ENCODE measurements at places on chromosomes 5 and 9.

- DNase-seq = no peak
These were observed 49.9 kb downstream of the FGF18 start for GRCh38 chr5:171469326-171469725.

DNA sequence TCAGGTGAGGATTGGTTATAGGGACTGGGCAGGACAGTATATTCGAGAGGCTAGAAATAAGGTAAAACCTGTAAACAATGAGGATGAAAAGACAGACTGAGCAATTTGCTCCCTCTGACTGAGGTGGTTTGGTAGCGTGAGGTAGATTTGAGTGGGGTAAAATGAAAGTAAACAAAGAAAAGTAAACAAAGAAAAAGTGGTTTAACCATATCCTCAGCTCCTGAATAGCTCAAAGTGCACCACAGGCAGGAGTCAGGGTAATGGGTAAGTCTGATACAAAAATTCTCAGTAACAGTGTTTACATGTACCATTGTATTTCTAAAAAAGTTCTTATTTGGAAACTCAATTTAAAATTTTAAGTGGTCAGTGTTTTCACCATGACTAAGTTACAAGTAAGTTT lies 203.1 kb upstream of the ARRDC3 start:
- DNase-seq = no peak

- DNase-seq = no peak
These were observed 249.1 kb downstream of the GADD45G start for GRCh38 chr9:89853931-89854330.

DNA sequence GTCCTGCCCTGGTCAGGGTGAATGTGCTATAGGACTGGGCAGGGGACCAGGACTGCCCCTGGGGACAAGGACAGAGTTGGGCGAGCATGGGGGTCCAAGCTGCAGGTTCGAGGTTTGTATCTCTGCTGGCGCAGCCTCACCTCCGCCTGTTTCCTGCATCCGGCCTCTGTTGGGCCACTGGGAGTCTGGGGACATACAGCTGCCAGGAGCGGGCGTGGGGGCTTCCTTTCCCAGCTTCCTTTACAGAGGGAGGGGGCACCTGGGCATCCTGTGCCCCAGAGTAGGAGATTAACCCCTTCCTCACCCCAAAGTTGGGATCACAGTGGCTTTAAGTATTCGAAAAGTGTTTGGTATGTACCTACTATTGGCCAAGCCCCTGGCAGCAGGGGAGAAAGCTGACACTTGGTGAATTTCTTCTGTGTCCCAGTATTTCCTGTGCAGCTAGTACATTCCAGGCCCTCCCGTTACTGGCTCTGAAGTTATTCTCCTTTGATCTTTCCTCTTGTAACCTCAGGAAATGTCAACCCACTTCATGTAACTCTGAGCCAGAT lies 19.0 kb downstream of the OLFML2A start:
- no peak for DNase-seq

DNA sequence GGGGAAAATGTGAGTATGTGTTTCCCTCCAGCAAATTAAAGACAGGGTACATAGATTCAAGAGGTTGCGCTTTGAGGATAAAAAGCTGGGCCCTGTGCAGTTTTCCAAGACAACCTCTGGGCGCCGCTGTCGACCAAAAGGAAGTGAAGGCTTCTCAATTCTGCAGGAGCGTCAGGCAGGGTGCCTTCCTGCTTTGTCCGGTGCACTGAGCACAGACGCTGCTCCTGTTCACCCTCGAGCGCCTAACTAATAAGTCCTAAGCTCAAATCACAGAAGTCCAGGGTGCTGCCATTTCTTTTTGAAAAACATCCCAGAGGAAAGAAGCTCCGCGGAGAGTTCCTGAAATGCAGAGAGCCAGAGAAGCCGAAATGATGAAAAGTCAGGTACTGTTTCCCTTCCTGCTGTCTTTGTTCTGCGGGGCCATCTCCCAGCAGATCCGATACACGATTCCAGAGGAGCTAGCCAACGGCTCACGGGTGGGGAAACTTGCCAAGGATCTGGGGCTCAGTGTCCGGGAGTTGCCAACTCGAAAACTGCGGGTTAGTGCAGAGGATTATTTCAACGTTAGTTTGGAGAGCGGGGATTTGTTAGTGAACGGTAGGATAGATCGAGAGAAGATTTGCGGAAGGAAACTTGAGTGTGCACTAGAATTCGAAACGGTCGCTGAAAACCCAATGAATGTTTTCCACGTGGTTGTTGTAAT lies at the start of gene PCDHGB1:
PCDHGB1 (plus strand) TSS at position 183 of the 703 bp plus-strand sequence; CDS start at position 345, 162 bp downstream.
- peak; percentile 86 for DNase-seq

DNA sequence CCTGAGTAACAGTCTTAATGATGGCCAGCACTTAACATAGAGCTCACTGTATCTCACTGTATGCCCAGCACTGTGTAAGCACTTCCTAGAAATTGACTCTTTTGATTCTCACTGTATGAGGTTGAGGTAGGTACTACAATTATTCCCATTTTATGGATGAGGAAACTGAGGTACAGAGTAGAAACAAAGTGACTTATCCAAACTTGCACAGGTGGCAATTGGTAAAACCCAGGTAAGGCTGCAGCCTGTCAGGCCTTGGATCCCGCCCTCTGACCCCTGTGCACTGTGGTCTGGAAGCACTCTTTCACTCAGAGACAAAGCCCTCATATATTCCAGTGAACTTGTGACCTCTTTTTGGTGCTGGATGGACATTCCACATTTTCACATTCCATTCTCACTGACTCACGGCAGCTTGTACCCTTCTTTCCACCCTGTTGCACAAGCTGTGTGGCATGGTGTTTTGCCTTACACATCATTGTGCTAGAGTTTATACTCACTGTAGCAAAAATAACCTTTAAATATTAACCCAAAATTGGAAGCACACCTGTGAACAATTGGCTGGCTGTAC lies 21.7 kb downstream of the ANKRD55 start:
- no peak for DNase-seq

GRCh38 chr5:35197351-35197750 lies 32.9 kb downstream of the PRLR start:
- DNase-seq = no peak

DNA sequence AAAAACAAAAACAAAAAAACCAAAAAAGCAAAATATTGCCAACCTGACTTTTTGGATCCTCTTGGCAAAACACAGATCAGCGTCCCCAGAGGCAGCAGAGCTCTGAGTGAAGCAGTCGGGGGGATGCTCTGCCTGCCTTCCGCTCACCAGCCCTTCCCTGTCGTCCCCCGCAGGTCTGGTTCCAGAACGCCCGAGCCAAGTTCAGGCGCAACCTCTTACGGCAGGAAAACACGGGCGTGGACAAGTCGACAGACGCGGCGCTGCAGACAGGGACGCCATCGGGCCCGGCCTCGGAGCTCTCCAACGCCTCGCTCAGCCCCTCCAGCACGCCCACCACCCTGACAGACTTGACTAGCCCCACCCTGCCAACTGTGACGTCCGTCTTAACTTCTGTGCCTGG lies 20.7 kb downstream of the LHX2 start:
- DNase-seq = peak; percentile 59

GRCh38 chr5:138632900-138633489 lies 57.8 kb upstream of the HSPA9 start:
- peak; percentile 83 for DNase-seq

DNA sequence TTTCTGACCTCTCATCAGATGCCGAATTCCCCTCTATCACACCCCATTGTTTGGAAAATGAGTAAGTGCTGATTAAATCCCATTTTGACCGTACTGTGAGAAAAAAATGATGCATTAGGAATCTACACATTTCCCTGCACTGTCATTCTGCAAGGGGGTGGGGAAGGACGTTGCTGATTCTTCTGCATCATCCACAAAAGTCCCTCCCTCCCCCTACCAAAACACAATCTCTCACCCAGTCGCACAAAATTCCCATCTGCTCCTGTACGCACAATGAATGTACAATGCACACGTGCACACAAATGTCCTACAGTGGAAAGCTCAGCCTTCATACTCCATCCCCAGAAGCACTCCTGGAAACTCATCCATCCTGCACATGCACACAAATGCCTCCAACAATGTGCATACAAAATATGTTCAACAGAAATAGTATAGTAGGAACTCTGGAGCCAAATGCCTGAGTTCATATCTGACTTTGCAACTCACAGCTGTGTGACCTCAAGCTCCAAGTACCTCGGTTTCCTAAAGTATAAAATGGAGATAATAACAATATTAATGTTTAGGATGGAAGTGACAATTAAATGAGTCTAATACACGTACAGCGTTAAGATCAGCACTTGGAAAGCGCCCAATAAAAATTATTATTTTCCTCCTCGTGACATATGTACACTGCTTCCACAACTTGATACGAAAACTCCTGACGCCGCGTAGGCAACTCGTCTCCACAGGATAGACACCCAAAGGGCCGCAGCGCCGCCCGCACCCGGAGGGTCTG lies 809 bp downstream of the TNIP1 start:
- no peak for DNase-seq

GRCh38 chr9:112861155-112861554 lies 29.5 kb downstream of the SLC46A2 start:
- no peak for DNase-seq

- no peak for DNase-seq
These were observed 196.4 kb upstream of the PTGER4 start for GRCh38 chr5:40483316-40483715.

DNA sequence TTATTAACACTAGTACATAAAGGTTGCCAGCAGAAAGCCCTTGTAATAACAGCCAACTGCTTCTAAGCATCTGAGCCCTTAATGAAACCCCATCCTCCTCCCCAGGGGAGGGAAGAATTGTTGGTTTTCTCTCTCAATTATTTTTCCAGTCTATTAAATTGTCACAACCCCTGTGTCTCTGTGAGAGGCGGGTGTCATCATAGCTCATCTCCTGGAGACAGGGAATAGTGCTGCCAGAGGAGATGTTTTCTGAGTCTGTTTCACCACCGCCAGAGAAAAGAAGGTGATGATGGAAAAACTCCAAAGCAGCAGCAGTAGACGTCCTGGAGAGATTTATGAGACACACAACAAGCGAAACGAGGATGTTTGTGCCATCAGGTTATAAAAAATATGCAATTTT lies 271.1 kb upstream of the NMUR2 start:
- DNase-seq = no peak

GRCh38 chr5:60183881-60184280 lies 290.4 kb upstream of the PDE4D start:
- DNase-seq = no peak

DNA sequence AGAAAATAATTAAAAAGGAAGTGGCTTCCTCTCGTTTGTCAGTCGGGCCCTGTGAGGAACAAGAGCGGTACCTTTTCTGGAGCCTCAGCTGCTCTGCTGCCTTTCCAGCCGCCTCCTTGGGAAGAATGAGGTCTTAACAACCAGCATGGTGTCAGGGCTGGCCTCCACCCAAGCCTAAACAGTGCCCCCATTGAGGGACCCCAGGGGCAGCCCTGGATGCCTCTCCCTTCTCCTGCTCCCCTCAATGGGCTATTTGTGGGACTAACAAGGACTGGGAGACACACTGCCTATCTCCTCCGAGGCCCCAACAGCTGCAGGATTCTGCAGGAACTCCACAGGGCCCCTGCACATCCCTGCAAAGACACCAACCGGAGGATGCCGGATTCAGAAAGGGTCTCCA lies 155.4 kb upstream of the MAP3K1 start:
- DNase-seq = no peak

GRCh38 chr9:132973713-132974112 lies 4.8 kb upstream of the GFI1B start:
- DNase-seq = no peak

DNA sequence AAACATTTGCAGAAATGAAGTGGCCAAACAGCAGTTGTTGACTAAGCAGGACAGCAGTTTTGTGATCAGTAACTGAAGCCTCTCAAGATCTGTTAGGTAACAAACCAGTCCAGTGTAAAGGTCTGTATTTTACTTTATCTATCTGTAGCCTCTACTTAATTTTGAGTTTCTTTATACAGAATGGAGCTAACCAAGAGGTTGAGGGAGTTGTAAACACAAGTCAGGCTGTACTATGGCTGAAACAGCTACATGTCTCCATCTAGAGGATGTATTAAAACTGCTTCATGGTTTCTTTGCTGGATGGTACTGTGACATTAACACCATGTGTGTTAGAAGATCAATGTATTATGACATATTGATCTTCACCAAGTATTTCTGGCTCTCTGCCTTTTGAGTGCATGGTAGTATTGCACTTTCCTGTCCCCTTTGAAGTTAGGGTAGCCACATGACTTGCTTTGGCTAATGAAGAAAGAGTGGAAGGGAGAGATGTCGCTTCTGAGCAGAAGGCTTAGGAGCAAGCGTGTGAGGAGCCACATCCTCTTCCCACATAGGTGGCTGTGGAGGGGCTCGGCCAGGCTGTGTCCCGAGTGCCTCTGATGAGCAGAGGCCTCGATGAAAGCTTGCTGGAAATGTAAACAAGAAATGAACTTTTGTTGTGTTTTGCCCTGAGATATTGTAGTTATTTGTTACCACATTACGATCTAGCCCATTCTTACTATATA lies 105.6 kb upstream of the PCA3 start:
- DNase-seq = no peak

DNA sequence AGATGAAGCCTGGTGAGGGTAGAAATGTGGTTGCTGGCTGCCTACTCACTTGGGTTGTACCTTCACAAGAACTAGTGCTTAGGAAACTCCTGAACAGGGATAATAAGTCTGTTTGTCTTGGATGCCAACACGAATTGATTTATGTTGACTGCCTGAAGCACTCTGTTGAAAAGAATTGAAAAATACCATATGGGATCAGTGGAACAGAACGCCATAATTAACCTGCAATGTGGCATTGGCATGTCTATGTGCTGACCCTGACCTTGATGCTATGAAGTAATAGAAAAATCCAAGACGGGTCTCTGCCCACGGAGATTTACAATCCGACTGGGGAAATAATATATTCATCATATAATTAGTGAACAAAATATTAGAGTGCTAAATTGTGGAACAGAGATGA lies 10.5 kb downstream of the LIX1 start:
- no peak for DNase-seq

GRCh38 chr5:112535356-112535755 lies 116.3 kb upstream of the EPB41L4A start:
- DNase-seq = no peak

GRCh38 chr5:52710310-52710971 lies 77.3 kb upstream of the ITGA1 start:
- no peak for DNase-seq

DNA sequence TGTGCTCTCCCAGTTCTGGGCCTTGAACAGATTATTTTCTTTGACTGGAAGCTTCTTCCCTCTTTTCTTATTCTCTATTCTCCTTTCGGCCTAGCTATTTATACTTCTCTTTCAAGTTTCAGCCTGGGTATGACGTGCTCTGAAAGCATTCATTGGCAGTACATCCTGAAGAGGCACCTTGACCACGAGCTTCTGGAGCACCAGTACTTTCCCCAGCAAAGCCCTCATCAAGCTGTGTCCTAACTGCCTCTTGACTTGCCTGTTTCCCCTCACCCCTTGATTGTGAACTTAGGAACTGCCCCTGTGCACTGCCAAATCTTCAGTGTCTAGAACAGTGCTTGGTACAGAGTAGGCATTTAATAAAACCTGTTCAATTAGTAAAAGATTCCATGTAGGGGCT lies 154.9 kb downstream of the KCTD16 start:
- no peak for DNase-seq
